Globus pallidus (tissue), 1 donor: ENCODE measurements at places on chromosomes 1 and 21.

DNA sequence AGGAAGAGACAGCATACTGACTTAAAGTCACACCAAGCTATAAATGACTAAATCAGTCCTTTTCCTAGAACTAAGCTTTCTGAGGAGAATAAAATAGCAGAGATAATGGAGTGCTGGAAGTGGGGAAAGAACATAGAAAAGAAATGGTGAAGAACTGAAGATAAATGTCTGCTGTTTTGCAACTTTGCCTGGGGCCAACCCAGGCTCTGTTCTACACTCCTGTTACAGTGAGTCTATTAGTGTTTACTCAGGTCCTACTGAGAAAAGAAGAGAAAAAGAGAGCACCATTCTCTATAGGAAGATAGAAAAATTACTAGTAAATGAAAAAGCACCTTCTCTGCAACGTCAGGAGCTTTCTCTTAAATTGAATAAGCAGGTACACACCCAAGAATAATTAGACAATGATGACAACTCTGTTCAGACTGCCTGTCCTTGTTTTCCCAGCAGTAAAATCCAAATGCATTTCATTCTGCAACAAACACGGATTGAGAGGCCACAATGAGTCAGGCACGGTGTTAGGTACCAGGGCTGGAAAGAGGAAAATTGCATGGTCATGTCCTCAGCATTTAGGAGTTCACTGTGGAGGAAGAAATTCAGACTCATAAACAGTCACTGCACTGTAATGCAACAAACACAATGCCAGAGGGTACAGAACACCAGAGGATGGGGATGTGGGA is 139.4 kb upstream of the CAMK1G start:
- no peak for DNase-seq

DNA sequence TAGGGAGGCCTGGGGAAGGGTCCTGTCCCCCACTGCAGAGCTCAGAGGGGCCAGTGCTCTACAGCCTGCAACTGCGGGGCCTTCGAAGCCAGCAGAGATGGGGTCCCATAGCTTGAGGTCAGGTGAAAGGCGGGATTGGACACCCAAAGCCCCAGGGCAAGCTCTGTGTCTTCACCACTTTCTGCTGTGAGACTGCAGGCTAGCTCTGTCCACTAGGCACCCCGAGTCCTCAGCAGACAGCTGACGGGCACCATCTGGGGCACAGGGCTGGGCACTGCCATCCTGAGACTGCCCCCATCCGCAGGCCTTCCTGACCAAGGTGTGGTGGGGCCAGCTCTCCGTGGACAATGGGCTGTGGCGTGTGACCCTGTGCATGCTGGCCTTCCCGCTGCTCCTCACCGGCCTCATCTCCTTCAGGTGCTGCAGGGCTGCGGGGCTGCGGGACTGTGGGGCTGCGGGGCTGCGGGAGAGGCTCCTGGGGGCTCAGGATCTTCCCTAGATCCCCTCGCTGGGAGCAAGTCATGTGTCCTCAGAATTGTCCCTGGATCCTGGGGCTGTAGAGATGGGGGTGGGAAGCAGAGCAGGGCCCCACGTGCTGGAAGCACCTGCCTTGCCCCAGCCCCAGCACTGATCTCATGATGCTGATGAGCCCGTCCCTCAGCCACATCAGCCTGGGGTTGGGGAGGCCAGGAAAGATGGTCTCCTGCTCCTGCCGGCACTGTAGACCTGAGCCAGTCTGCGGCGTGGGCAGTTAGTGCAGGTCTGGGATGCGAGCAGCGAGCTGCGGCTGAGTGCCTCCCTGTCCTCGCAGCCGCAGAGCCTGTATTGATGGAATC is 46.8 kb downstream of the TRPM2 start:
- no peak for DNase-seq

DNA sequence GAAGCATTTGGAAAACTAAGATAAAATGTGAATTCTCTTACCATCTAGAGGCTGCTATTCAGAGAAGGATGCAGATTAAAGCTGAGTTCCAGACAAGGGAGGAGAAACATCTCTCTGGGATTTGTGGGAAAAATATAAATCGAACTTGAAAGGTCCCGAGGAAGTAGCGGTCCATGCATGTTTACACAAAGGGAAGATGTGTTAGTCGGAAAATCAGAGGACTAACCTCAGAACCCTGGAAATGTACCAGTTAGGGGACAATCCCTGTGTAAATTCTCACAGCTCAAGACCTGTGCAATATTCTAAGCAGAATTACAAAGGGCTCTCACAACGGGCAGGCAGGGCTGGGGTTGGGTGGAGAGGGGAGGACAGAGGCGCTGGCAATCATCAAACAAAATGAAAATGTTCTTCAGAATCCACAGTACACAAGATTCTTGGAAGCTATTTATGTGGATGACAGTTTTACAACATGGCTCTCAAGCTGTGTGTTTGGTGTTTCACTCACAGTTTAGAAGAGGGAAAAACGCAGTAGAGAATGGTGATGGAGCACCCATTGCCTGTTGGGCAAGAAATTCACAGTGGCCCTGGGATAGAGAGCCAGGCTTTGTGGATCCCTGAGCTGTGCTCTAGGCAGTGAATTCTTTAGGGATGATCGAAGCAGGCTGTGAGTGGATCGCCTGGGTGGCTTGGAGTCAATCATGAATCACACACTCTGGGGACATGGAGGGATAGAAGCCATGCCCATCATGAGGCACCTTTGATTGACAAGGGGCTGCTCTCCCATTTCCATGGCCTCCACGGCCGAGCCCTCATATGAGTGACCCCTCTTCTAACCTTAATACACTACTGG is 47.6 kb downstream of the KCNJ6 start:
- DNase-seq: no peak

DNA sequence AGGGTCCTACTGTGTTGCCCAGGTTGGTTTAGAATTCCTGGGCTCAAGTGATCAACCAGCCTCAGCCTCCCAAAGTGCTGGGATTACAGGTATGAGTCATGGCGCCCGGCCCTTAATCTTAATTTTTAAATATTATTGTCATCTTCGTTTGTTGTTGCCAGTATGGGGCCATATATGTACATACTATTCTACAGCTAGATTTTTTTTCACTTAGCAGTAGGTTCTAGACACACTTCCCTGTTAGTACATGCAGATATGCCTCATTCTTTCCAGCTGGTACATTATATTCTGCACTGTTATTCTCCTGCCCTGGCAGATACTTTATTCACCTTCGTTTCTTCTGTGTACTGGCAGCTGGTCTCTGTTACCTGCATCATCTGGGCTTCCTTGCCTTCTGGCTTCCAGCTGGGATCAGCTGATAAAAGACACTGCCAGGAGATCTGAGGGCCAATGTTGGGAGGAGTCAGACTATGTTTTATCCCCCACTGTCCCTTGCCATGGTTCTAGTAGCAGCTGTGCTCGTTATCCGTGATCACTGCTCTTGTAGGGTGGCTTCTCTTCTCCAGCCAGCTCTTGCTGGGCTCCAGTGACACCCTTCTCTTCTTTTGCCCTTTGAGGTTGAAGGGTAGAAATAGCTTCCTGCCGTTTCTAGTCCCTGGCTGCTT is 24.7 kb downstream of the ST3GAL3 start:
- DNase-seq: no peak

DNA sequence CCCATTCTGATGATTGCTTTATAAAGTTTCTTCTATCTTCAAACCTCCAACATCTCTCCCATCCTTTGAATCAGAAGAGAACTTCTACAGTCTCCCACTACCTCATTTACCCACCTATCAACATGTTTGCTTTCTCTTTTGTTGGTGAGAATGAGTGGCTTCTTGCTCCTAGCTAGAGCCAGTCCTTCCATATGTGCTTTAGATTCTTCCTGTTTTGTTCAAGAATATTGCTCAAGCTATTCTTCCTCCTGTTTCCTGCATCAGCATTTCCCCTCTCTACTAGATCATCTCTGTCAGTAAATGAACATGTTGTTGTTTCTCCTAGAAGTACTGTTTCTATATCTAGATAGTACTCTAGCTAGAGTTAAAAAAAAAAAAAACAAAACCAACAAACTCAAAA is 6.3 kb downstream of the ATF6 start:
- DNase-seq: no peak

- no peak for DNase-seq
Measured at GRCh38 chr1:78047106-78047505, 1.3 kb downstream of the GIPC2 start.

DNA sequence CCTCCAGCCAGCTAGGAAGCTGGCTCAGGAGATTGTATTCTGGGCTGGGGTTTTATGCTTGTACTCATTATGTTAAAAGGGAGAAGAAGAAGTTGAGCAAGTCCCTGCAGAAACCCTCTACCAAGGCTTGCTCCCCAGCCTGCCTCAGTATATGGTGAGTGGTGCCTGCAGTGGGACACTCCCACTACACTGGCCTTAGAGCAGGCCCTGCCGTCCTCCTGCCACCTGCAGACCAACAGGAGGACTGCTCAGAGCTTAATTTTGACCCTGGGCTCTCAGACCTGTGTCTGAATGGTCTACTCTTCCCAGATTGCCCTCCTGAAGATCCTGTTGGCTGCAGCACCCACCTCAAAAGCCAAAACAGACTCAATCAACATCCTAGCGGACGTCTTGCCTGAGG is 13.0 kb downstream of the STRIP1 start:
- DNase-seq: no peak

GRCh38 chr21:31501926-31502325 is 157.6 kb upstream of the SOD1 start:
- no peak for DNase-seq

GRCh38 chr21:44399151-44399954 is 45.9 kb downstream of the TRPM2 start:
- DNase-seq: no peak

DNA sequence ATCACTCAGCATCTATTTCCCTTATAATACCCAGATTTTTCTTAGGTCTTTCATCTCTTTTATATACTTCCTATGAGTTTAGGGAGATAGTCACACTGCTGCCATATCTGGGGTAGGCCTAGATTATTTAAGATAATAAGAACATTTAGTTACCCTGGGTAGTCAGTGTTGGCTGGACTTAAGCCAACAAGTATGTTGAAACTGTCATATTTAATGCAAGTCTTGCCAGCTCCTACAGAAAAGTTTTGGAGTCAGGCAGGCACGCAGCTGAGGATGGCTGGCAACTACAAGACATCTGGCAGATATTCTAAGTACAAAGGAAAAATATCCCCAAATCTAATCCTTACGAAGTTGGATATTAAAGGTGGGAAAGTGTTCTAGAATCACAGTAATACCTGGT is 19.2 kb upstream of the DEPDC1 start:
- no peak for DNase-seq

GRCh38 chr1:39376656-39377055 is 114.8 kb upstream of the BMP8A start:
- no peak for DNase-seq

GRCh38 chr1:227357171-227357926 is 39.1 kb upstream of the CDC42BPA start:
- DNase-seq: no peak

GRCh38 chr21:44984792-44985440 is 45.1 kb downstream of the SLX9 start:
- no peak for DNase-seq

DNA sequence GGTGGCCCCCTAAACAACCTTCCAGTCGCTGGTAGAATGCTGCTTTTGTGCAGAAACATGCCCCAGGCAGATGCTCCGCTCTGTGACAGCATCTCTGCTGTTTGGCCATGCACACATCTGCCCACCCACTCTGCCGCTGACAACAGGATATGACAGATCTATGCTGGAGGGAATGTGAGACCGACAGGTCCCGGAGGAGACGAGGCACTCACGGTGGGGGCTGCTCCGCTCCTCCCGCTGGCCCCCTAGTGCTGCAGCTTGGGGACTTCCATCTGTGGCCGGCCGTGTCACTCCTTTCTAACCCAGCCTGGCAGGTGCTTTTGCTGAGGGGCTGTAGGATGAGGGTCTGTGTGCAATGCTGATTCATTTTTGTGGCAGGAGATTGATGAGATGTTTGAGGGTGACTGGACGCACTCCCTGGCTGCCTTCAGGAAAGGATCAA is 49.1 kb upstream of the DMRTB1 start:
- no peak for DNase-seq

DNA sequence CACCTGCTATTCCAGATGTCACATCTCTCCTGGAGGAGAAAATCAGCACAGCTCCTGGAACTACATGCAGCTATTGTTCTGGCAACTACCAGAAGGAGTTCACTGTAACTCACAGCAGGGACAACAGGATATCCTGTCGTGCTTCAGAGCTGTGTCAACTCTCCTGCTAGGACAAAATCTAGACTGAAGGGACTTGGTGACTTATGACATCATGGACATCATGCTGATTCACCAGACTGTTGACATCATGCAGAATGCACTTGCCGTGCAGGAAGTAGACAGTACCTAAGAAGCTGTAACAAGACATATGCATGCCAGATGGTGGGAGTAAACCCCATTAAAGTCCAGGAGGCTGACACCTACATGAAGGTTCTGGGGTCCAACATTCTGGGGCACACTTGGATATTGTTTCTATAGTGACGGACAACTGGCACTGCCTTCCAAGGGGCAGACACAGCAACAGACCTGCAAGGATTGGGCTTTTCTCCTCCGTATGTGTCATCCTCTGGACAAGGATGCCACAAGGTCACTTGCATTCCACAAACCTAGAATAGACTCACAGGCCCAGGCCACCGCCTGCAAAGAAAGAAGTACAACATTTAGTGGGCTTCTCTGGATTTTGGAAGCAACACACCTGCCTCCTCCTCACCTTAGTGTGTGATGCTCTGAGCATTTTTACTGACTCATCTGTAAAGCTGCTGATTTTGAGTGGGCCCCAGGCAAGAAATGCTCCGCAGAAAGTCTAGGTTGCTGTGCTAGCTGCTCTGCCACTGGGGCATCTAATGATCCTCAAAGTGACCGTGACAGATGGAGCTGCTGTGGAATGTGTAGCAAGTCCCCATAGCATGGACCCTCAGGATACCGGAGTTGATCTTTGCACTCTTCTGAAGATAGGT is 249.2 kb downstream of the MATN1 start:
- DNase-seq: no peak

- no peak for DNase-seq
Measured at GRCh38 chr1:24936684-24937083, 6.6 kb upstream of the RUNX3 start.

DNA sequence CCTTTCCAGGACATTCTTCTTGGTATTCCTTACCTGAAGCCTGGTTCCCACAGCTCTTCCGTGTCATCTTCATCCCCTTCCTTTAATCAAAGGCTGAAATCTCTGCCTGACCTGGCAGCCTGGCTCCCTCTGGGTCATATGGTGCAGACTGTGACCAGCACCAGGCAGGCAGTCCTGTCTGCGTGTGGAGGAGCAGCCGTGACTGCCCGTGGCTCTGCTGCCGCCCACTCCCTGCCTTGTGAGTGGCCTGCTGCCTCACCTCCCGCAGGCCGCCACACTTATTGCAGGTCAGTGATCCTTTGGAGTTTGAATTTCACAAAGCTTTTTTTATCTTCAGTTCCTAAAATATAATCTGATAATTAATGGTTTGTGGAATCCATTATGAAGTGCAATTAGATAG is 36.2 kb upstream of the EPHA8 start:
- no peak for DNase-seq

GRCh38 chr1:84260852-84261518 is 40.5 kb upstream of the SAMD13 start:
- DNase-seq: no peak
